NCI-H774 (cell line): ENCODE measurements at places on chromosomes 1 and 21.

GRCh38 chr1:230540421-230541155, 101.7 kb upstream of the COG2 start:
- no peak for DNase-seq

DNA sequence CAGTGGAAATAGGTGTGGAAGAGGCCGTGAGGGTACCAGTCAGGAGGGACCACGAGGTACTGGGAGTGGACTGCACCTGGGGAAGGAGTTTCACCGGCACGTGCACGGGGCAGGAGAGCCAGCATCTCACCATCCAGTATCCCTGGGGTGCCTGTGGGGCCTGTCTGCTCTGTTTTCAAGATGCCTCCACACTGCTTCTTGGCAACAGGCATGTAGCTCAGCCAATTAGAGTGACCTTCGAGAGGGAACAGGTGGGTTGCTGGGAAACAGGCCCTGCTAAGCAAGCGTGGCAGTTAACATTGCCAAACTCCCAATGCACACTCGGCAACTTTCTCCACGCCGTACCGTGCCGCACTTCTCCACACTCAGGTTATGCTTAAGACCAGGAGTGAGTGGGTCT, 17.7 kb downstream of the KCNC4 start:
- DNase-seq = no peak

DNA sequence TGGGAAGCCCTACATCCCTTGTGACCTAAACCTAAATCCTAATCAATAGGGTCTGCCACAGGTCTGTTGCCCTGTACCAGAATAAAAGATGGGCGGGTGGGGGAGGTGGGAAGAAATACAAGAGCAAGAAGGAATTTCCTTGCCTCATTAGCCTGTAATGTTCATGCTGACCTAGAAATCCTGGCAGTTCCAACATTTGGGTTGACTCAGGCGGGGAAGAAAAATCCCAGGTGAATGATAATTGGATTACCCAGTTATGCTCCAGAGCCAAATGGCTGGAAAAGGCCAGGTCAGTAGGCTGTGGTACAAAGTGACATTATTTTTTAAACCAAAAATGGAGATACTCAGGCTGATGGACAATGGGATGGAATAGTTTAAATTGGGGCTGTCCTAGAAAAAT, 27.3 kb upstream of the A3GALT2 start:
- DNase-seq = no peak

- DNase-seq = peak; percentile 58
Observed at GRCh38 chr1:48665708-48666407, 110.8 kb downstream of the BEND5 start.

- no peak for DNase-seq
Observed at GRCh38 chr1:86296305-86297205, 99.6 kb downstream of the ODF2L start.

DNA sequence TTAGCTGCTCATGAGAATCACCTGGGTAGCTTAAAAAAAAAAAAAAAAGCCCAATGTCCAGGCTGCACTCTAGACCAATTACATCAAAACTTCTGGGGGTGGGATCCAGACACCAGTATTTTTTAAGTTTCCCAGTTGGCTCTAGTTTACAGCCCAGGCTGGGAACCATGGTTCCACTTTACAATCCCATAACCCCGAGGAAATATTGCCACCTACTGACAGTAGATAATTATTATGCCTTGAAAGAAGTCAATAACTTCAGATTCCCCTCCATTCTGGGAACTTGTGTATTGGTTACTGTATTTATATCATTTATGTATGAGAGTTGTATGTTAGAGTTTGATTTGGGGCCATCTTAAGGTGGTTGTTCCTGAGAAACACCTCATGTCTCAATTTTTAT, 100.2 kb downstream of the SPATA46 start:
- DNase-seq = no peak

DNA sequence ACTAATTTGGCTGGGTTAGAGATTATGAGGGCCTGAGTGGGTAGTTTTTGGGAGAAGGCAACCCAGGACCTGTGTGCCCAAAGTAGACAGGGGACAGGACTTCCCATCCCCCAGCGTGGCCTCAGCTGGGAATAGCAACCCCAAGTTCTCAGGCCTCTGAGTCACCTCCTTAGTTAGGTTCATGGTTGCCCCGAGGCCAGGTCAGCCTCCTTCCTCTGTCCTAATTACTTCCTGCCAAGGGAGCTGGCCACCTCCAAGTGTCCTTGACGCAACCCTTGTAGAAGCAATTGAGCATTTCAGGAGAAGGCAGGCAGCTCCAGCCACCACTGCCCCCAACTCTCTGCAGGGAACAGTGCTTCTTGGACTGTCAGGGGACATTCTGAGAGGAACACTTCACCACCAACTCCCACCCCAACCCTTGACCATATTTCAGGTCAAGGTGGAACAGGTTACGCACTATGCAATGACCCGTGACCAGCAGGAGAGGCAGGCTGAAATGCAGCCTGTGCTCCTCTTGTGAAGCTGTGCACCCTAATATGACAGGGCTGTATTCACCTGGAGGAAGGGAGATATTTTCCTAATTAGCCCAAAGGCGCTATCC, 5.1 kb upstream of the NT5C1A start:
- no peak for DNase-seq

GRCh38 chr1:205950280-205950679, 7.0 kb upstream of the SLC26A9 start:
- no peak for DNase-seq

DNA sequence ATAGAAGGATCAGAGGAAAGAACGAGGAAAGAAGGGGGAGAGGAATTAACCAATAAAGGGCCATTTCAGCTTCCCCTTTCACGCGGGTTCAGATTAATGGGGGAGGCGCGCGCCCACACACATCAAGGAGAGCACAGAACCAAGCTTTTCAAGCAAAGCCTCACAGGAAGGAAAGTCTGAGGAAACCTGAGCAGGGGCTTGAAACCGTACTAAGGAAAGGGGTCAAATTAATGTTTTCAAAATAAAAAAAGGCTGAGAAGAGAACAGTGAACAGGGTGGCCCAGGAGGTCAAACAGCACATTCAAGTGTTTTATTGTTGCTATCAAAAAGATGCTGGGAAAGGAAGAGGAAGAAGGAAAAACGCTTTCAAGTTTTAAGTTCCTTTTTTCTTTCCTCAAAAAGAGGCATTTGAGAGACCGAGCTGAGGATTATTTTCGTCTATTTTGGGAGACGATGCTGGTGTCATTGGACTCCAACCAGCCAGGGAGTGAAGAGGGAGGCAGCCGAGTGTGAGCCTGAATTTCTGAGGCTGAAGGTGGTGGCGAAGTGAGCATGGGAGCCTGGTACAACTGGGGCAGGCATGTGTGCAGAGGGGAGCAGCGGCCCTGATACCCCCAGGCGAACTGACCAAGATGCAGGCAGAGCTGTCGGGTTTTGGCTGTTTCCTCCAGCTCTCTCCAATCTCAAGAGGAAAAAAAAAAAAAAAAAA, 88.4 kb downstream of the PROX1 start:
- no peak for DNase-seq

DNA sequence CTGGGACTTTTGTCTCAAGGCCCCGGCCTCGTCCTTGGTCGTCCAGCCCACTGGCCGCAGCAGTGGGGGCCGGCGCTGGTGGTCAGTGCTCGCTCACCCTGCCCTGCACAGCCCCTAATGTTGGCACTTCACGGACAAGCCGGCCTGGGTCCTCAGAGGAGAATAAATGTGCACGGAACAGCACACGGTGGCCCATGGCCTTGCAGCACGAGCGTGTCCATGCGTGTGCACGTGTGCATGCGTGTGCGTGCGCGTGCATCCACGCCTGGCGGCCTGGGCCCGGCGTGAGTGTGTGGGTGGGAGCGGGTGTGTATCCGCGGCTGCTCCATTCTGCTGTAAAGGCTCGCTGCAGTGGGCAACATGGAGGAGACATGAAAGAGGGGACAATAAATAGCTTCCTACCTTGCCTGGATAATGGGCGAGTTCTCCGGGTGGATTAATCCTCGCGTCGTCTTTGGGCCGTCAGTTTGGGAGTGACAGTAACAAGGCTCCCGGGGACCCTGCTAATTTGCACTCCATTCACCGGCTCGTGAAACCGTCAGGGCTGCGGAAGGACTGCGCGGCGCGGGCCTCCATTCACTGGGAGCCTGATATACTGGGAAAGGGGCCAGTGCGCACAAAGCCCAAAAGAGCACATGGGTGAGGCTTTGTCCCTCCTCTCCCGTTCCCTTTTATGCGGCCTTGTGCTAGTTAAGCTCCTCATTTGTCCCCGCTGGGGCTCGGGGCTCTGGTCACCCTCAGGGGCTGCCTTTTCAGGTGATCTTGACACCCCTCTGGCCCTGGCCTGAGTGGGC, 142.8 kb downstream of the PRDM16 start:
- no peak for DNase-seq

- DNase-seq = no peak
Observed at GRCh38 chr1:21251773-21252471, 38.3 kb downstream of the ECE1 start.

GRCh38 chr1:29361686-29362085, 125.4 kb downstream of the PTPRU start:
- no peak for DNase-seq

DNA sequence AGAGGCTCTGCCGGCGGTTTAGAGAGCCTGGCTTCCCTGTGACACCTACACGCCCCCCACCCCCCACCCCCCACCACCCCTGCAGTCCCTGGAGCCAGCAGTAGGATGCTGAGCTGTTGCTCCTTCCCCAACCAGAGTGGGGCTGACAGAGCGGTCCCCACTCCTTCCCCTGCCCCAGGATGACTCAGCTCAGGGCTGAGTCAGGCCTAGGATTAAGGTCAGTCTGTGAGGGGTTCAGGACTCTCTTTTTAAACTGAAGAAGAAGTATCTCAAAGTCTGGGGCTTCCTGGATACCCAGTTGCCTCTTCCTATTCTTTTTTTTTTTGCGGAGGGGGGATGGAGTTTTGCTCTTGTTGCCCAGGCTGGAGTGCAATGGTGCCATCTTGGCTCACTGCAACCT, 19.1 kb downstream of the DMBX1 start:
- no peak for DNase-seq

GRCh38 chr1:103949779-103950178, 200.1 kb downstream of the AMY1C start:
- DNase-seq = no peak

- DNase-seq = no peak
Observed at GRCh38 chr1:180568184-180568583, 9.4 kb downstream of the OVAAL start.

GRCh38 chr1:170535418-170535817, 3.5 kb downstream of the GORAB start:
- DNase-seq = no peak

DNA sequence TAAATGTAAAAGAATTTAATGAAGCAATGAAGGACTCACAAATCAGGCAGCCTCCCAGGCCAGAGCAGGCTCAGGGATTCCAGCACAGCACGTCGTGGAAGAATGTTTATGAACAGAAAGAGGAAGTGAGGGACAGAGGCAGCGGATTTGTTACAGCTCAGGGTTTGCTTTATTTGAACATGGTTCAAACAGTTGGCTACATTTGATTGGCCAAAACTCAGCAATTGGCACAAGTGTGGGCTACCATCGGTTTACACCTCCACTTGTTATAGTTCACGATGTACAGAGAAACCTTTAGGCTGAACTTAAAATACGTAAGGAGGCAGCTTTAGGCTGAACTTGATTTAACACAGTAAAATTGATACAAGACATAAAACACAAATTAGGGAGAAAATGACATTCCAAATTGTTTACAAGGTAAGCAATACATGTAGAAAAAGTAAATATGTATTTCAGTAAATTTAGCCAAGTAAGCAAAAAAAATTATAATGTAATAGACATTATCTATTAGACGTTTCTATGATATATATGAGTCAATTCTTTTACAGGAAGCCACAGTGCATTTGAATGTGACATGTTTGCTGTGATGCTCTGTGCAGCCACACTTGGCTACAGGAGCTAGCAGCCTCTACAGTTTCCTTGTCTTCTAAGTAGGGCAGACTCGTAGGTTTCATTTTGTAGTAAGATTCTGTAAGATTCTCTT, 126.5 kb downstream of the ADSS2 start:
- DNase-seq = no peak

GRCh38 chr1:185137896-185138545, 18.7 kb downstream of the TRMT1L start:
- DNase-seq = no peak
